MG63 (cell line): ENCODE measurements at places on chromosomes 7 and 10. TPM values are rescaled to one million over a fixed set of nuclear protein-coding genes. Genes with fewer than 3 reads are reported as not detected.

DNA sequence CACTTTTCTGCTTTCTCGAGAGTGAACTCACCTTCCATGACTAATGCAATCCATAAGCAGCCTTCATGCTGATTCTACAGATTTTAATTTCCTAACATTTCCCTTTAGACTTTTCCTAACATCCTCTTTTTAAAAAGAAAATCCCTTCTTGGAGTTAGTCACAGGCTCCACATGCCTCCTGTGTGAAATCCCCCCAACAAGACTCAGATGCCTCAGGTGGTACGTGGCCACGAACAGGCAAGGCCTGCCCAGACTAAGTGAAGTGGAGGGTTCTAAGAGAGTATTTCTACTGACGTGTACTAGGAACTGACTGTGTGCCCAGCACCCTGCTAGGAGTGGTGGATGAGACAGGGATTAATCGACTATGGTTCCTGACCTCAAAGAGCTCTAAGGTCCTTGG lies 125.9 kb upstream of the HPS1 start:
- DNase-seq, result no peak

- no peak for DNase-seq
Measured at GRCh38 chr10:70135046-70135445, 2.4 kb upstream of the AIFM2 start.

DNA sequence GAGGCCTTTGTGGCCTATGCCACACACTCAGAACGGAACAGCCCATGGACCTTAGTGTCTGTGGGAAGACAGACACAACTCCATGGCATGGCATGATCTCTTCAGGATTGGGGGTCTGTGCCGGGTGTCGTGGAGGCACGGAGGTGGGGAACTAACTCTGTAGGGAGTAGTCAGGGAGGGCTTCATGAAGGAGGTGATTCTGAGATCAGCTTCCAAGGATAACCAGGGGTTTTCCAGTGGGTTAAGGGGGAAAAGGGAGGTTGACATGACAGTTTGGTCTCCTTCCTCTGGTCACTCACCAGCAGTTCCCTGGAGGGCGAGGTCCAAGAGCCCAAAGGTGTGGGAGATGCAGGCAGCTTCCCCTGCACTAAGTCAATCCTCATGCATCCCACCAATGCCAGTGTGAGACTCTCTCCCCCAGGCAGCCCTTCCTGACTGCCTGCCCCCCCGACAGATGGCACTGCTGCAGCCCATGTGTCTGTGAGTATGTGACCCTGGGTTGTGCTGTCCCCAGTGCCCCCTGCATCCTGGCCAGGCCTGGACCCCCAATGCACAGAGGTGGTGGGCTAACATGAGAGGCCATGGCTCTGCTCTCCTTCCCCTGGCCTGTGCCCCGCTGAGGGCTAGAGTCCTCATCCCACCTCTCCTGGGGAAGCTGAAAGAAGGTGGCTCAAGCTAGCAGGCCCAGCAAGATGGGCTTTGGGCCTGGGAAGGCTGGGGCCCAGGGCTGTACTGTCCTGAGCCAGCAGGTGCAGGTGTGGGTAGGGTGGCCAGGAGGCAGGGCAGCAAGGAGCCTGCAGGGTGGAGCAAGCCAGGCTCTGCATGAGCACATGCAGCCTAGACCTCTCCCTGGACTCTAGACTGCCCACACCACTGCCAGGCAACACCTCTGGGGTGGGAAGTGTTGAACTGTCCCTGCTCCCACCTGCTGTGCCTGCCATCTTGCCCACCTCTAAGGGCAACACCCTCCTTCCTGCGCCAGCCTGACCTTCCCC lies 39.7 kb downstream of the RASGEF1A start:
- DNase-seq, result no peak

GRCh38 chr7:80298201-80298600 lies 163.6 kb downstream of the GNAI1 start:
- DNase-seq, result no peak

- DNase-seq, result no peak
Measured at GRCh38 chr7:69599955-69600709, 1.9 kb downstream of the AUTS2 start.

GRCh38 chr10:66381045-66381444 lies 544.8 kb upstream of the LRRTM3 start:
- DNase-seq, result no peak

- DNase-seq, result no peak
Measured at GRCh38 chr7:95993380-95993779, 221.0 kb downstream of the DYNC1I1 start.

Gene VSTM4
- total RNA-seq, result 1.7 and 2.8 TPM in 2 replicates

Gene KLLN
- not detected in 2 replicates for total RNA-seq
